ENCODE measurements at places on chromosomes 1 and 21.

DNA sequence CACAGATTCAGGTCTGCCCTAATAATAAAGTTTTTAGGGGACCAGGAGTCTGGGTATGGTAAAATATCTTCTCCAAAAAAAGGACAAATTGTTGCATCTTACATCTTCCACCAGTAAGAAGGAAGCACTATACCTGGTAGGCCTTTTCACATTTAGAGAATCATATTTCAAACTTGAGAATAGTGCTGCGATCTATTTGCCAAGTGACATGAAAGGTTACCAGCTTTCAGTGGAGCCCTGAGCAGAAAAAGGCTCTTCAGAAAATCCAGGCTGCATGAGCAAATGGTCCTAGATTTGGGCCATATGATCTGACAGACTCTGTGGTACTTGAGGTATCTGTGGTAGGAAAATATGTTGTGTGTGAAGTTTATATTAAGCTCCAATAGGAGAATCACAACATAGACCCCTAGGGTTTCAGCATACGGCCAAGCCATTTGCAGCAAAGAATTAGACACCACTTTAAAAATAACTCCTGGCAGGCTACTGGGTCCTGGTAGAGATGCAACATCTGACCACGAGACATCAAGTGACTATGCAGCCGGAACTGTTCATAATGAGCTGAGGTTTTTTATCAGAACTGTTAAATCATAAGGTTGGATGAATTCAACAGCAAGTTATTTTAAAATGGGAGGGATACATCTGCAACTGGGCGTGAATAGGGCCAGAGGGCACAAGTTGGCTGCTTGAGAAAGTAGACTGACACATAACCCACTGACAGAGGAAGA, 38.6 kb upstream of the CCDC190 start:
- DNase-seq, result no peak

DNA sequence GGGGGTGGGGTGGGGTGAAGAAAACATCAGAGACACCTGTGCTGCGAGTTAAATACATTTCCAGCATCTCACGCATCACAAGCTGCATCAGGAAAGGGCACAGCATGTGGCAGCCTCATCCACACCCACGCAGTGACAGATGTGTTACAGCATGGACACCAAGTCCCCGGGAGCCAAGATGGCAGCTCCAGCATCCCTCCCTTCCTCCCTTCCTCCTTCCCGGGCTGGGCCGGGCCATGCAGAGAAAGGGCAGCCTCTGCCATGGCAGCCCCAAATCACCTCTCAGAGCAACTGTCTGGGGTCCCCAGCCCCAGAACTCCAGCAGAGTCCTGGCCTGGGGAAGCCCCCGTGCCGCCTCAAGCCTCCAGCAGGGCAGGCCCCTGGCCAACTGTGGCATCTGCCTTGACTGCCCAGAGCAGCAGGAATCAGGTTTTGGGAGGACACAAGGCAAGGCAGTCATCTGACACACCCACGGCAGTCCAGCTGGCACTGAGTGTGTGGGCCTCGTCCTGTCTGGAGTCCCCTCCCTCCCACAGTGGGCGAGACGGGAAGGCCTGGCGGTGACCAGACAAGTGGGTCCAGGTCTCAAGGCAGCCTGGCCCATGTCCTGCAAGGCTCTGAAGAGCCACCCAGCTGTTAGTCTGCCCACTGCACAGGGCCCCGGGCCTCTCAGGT, 6.2 kb downstream of the SMIM1 start:
- no peak for DNase-seq

DNA sequence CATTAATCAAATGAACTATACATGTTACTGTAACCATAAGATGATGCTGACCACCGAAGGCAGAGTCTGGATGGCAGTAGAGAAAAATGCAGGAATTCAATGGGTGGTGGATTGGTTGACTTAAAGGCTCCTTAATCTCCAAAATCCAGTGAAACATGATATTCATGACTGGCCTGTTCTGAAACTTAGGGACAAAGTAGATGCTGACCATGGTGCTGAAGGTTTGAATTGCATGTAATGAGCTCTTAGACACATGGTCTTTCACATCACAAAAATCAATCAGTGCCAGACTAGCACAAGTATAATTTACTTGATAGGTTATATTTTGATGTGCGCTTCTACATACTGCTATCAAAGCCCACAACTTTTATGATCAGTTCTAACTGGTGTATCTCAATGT, 30.9 kb upstream of the NTMT2 start:
- no peak for DNase-seq

DNA sequence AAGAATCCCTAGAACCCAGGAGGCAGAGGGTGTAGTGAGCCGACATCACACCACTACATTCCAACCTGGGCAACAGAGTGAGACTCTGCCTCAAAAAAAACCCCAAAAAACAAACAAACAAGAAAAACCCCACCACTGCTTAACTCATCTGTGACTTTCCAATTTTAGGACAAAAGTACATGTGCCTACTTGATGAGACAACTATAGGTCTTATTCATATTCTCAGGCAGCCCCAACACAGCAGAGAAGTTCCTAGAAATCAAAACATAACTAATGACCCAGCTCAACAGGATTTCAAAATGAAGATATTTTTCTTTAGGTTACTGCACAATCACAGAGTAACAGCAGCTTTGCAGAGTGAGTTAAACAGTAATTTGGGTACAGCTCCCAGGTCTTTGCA, 26.4 kb downstream of the TIAM1 start:
- no peak for DNase-seq

DNA sequence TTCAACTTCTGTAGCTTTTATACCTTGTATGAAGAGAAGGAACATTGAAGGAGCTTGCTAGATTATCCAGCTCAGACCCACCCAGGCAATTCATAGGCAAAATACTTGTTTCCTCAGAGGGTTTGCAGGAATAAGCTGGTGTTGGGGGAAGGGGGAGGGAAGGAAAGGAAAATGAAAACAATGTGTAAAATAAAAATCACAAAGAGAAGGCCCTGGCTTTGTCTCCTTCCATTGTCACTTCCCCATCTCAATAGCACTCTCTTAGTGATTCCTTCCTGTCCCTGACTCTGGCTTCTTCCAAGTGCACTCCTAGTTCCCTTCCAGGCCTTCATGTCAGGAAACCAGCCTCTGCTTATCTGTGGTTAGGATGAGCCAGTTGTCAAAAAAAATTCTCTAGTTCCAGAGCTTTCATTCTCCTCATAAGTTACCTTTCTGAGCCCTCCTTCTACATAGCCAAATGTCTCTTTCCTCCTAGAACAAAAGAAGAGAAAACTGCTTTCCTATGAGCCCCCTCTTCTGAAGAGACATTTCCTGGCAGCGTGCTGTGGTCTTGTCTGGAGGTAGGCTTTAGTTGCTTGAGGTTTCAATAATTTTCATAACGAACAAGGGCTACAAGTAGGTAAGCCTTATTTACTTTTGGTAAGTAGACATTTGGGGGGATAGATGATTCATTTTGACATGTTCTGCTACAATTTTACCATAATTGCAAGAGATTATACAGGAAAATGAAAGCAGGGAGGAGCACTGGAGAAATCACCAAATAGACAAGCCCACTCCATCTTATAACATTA, 45.7 kb downstream of the FASLG start:
- DNase-seq, result peak; percentile 32

DNA sequence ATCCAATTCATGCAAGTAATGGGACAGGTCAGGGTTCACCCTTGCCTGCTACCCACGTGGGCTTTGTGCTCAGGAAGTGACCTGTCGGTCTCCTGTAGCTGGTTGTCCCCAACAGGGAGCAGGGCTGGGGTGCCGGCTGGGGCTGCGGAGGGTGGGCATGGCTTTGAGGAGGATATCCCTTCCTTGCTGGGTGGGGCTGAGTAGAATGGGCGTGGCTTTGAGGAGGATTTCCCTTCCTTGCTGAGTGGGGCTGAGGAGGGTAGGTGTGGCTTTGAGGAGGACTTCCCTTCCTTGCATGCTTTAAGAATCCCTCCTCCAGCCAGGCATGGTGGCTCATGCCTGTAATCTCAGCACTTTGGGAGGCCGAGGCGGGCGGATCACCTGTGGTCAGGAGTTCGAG, 151.3 kb downstream of the CLIC6 start:
- DNase-seq, result no peak

GRCh38 chr1:200039849-200040474, 12.5 kb downstream of the NR5A2 start:
- no peak for DNase-seq

GRCh38 chr1:163085041-163085903, 16.1 kb downstream of the RGS4 start:
- no peak for DNase-seq

DNA sequence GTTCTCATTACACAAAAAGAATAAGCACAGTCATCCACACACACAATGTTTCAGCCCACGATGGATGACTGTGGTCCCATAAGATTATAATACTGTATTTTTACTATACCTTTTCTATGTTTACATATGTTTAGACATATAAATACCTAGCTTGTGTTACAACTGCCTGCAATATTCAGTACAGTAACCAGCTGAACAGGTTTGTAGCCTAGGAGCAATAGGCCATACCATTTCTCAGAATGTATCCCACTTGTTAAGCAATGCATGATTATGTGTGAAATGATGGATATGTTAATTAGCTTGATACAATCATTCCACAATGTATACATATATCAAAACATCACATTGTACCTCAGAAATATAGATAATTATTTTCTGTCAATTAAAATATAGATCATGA, 33.2 kb upstream of the SAMD13 start:
- DNase-seq, result no peak

DNA sequence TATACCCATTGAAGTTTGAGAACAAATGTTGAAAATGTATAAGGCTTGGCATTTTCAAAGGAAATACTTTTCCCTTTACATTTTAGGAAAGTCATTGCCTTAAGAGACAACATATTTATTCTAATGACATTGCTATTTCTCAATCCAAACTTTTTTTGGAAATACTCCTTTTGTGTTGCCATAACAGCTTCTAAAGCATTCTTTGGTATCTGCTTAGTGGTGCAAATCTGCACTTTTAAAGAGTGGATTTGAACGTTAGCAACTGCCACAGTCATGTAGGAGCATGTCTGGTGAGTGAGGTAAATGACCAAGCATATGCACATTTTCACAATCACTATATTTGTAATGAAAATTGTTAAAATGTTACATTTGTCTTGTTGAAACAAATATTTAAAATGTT, 124.4 kb upstream of the GORAB start:
- DNase-seq, result no peak

DNA sequence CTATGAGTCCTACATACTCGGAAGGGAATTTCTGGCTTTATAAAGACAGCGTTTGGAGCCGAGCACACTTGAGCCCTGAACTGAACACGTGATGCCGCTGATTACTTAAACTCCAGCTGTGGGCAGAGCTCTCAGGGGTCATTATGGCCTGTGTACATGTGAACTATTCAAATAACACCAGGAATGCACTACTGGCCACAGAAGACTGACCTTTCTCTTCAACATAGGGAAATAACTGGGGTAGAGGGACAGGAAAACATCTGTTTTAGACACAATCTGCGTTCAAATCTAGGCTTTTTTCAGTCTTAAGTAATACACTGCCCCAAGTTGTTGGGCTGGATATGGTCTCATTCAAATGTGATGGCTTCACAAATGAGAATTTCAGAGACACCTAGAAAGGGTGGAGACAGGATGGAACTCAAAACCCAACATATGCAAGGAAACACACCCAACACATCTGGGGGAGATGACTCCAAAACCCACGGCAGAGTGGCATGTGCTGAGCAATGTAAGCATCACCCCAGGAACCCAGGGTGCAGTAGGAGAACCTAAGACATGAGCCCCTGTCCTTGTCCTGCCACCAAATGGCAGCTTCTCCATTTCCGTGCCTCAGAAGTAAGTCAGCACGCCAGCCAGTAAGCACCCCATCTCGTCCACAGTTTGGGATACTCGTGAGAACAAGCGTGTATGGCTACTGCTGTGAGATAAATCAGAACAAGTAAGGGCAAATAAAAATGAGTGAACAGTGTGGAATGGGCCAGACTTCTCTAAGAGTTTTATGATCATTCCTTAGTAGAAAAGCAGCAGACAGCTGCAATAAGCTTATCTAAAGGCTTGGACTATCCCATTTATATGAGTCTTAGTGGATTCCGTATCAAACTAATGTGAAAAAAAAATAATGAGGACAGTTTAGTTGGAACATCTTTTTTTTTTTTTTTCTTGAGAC, 24.9 kb downstream of the NID1 start:
- DNase-seq, result no peak
